ENCODE measurements at places on chromosomes 13 and 19.

DNA sequence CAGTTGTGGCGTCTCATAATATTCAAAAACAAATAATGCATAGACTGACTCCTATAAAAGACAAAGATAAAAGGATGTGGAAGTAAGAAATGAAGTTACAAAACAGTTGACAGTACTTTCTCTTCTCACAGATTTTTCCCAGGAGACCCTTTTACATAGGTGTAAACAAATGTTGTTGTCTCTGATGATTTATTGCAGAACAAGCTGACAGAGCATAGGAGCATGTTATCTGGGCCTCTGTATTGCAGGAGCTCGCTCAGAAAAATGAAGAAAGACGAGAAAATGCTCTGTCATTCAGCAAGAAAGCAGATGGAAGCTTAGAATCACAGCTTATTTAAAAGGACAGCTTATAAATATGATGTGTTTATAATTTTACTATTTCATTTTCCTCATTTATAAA lies 353.6 kb upstream of the GPC6 start:
- DNase-seq: no peak

DNA sequence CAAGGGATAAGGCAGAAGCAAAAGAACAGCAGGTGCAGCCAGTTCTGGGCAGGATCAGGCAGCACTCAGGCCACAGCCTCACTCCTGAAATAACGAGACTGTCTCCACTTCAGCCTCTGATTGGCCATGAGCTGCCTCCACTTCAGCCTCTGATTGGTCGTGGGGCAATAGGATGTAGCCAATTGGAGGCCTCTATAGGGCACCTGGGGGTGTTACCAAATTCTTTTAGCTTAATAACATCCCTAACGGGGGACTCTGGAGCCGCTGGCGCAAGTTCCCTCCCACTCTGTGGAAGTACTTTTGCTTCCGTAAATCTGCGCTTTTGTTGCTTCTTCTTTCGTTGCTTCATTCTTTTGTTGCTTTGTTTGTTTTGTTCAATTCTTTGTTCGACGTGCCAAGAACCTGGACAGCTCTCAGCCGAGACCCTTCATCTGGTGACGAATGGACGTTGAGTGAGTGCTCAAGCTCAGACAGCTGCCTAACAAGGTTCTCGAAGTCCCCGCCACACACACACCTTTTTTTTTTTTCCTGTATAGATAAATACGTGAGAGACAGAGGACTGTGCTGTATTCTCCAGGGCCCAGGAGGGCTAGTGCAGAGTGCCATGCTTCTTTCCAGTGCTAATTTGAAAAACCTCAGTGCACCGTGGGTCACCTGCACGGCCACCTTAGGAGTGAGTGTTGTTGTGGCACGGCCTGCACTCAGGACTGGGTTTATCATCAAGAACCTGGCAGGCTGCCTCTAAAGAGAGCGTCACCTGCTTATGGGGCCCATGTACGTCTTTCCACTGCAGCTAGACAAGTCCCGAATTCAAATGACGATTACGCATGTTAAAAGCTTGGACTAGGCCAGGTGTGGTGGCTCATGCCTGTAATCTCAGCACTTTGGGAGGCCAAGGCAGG lies 32.0 kb upstream of the TUBGCP3 start:
- DNase-seq: no peak

GRCh38 chr13:89577301-89577700 lies 1770.2 kb upstream of the MIR17HG start:
- DNase-seq: no peak

GRCh38 chr19:45860359-45861259 lies 2.3 kb downstream of the SYMPK start:
- DNase-seq: no peak

- no peak for DNase-seq
These were observed 227.4 kb downstream of the ABCC4 start for GRCh38 chr13:95073747-95074311.
